ENCODE measurements at places on chromosomes 12 and 14. TPM values are rescaled to one million over a fixed set of nuclear protein-coding genes. Genes with fewer than 3 reads are reported as not detected.

DNA sequence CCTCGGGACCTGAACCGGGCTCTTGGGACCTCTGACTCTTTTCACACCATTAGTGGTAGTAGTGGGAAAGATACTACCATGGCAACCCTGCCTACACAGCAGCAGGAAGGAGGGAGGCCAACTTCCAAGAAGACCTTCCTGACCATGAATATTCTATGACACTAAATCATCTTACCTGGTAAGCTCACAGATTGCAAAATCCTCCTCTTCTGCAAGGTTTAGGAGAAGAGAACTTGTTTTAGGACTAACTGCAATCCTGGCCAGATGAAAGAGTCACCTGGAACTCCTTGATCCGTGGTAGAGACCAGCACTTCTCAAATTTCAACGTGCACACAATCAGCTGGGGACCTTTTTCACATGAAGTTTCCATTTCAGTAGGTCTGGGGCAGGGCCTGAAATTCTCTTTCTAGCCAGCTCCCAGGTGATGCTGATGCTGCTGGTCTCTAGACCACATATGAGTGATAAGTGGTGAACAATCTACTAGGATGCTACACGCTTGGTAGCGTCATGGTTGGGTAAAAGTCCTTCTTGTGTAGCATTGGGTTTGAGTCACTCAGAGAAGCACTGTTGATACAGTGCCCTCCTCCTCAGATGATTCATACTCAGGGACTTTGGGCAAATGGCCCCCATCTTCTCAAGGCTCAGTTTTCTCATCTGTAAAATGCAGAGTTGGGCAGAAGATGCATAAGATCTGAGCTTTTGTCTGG lies 35.6 kb upstream of the FICD start:
- no peak for DNase-seq
- no peaks in the 10 kb centered on the region for H3K4me1 ChIP-seq
- no peaks in the 10 kb centered on the region for H3K36me3 ChIP-seq

DNA sequence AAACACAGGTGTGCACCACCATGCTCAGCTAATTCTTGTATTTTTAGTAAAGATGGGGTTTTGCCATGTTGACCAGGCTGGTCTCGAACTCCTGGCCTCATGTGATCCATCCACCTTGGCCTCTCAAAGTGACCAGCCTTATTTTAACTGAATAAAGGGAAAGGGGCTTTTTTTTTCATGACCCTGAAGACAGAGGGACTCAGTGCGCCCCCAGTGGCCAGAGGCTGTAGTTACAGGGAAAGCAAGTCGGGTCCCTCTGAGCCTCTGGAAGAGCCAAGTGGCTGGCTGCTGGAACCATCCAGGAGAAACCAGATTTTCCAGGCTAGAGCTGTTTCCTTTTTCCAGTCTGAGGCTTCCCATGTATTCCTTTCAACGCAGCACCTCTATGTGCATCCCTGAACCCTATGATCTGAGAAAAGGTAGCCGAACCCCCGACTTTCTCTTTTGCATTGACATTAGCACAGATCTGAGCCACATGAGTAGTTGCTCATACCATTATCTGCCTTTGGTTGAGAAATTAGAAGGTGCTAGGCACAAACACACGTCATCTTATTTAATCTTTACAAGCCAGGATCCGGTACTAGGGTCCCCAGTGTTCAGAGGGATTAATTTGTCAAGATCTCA lies 342.7 kb downstream of the CACNA1C start:
- H3K27me3 ChIP-seq: peaks cover 20% of the 10 kb centered on the region
- DNase-seq: no peak
- H3K4me1 ChIP-seq: no peaks in the 10 kb centered on the region
- H3K36me3 ChIP-seq: no peaks in the 10 kb centered on the region
- H3K27ac ChIP-seq: no peak overlapping the region

GRCh38 chr12:67486671-67487070 lies 161.9 kb upstream of the DYRK2 start:
- H3K27me3 ChIP-seq: peaks cover 7% of the 10 kb centered on the region
- H3K27ac ChIP-seq: no peak overlapping the region
- peaks cover 10% of the 10 kb centered on the region for H3K36me3 ChIP-seq
- no peak for DNase-seq
- H3K4me1 ChIP-seq: peaks cover 32% of the 10 kb centered on the region

- peaks cover 39% of the 10 kb centered on the region for H3K4me1 ChIP-seq
- H3K27me3 ChIP-seq: no peaks in the 10 kb centered on the region
- no peak overlapping the region for H3K4me3 ChIP-seq
- peaks cover 23% of the 10 kb centered on the region for H3K36me3 ChIP-seq
Observed at GRCh38 chr12:47087088-47087688, 7.4 kb upstream of the AMIGO2 start.

DNA sequence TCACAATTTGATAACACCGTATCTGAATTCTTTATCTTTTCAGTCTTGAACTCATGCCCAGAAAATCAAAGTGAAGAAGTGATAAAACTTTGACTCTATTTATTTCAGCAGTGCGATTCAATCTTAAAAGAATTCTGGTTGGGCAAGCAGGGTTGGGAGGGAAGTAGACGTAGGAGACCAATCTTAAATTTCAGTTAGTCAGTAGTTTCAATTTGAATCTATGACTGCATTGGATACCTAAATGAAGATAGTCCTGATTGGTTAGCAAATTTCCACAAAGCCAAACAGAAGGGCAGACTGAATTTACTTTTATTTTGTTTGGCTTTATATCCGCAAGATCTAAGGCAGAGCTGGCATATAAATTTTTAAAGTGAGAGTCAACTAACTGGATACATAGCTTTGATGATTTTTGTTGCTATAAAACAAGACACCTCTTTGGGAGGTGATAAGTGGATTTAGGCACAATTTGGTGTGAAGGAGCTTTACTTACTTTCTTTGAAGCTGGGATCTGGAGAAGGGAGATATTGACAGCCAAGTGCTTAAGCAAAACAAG lies 2.6 kb downstream of the ACSS3 start:
- H3K27me3 ChIP-seq: peaks cover 11% of the 10 kb centered on the region
- no peak overlapping the region for H3K27ac ChIP-seq

REM2 gene
- 0.39 TPM for total RNA-seq

GRCh38 chr12:130916241-130916911 lies 37.3 kb upstream of the ADGRD1 start:
- H3K27ac ChIP-seq: no peak overlapping the region
- H3K4me1 ChIP-seq: no peaks in the 10 kb centered on the region
- no peak overlapping the region for H3K4me3 ChIP-seq

GRCh38 chr12:22593864-22594263 lies 31.1 kb upstream of the ETNK1 start:
- no peak overlapping the region for H3K4me3 ChIP-seq
- no peak for DNase-seq
- H3K36me3 ChIP-seq: no peaks in the 10 kb centered on the region
- H3K27me3 ChIP-seq: peaks cover under 1% of the 10 kb centered on the region
- H3K27ac ChIP-seq: no peak overlapping the region

NANOG gene
- total RNA-seq: not detected

DNA sequence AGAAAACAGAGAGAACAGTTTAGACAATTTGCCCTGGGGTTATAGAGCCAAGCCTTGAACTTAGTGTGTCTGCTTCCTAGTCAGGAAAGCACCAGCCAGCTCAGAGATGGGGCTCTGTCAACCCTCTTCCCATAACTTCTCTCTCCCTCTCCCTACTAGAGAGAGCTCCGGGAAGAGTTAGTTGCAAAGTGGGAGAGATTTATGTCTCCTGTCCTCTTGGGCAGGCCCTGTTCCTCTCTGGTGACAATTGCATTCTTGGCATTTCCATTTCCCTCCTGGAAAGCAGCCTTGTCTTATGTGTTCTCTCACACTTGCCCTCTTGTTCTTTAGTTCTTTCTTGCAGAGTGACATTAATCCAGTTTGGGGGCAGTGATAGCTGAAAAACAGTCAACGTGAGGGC lies 42.1 kb upstream of the TUNAR start:
- no peak overlapping the region for H3K4me3 ChIP-seq
- DNase-seq: no peak
- peaks cover 4% of the 10 kb centered on the region for H3K27me3 ChIP-seq
- no peak overlapping the region for H3K27ac ChIP-seq
- H3K36me3 ChIP-seq: no peaks in the 10 kb centered on the region

MED6 gene
- total RNA-seq: 59.3 TPM

- H3K27me3 ChIP-seq: no peaks in the 10 kb centered on the region
- H3K27ac ChIP-seq: no peak overlapping the region
- H3K36me3 ChIP-seq: no peaks in the 10 kb centered on the region
- no peak for DNase-seq
Observed at GRCh38 chr12:128637642-128638606, 185.8 kb downstream of the SLC15A4 start.

PPFIA2 gene
- total RNA-seq: not detected

DNA sequence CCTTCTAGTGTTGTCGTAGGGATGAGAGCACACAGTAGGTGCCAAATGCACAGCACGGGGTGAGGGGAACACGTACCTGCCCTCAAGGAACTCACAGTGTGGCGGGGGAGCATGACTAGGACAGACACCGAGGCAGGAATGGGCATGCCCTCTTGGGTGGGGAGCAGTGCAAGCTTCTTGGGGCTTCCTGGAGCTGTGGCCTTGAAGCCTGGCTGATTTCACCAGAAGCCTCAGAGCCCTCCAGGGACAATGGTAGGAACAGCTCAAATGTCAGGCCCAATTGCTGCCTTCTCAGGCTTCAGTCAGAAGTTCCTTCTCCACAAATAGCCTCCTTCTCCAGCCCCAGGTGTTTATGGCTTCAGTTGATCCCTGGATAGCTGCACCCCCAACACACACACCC lies 43.4 kb downstream of the TEAD4 start:
- no peak for DNase-seq
- no peak overlapping the region for H3K4me3 ChIP-seq
- H3K27ac ChIP-seq: no peak overlapping the region
- no peaks in the 10 kb centered on the region for H3K27me3 ChIP-seq
- no peaks in the 10 kb centered on the region for H3K4me1 ChIP-seq

GRCh38 chr12:89347325-89347829 lies 4.9 kb downstream of the DUSP6 start:
- peaks cover 56% of the 10 kb centered on the region for H3K36me3 ChIP-seq
- no peaks in the 10 kb centered on the region for H3K27me3 ChIP-seq
- H3K27ac ChIP-seq: peak overlapping the region; percentile 88
- DNase-seq: no peak
- peak overlapping the region; percentile 80 for H3K4me3 ChIP-seq

- no peak overlapping the region for H3K27ac ChIP-seq
- H3K4me3 ChIP-seq: peak overlapping the region; percentile 96
- H3K27me3 ChIP-seq: peaks cover 20% of the 10 kb centered on the region
- peaks cover 28% of the 10 kb centered on the region for H3K4me1 ChIP-seq
- H3K36me3 ChIP-seq: no peaks in the 10 kb centered on the region
- no peak for DNase-seq
Observed at GRCh38 chr12:49827401-49828099, 663 bp downstream of the NCKAP5L start.

GRCh38 chr12:65306366-65307168 lies 28.1 kb downstream of the MSRB3 start:
- H3K4me3 ChIP-seq: no peak overlapping the region
- H3K27ac ChIP-seq: no peak overlapping the region
- peaks cover 8% of the 10 kb centered on the region for H3K27me3 ChIP-seq
- DNase-seq: no peak
- H3K4me1 ChIP-seq: no peaks in the 10 kb centered on the region

SLC6A13 gene
- total RNA-seq: 0.27 TPM

DNA sequence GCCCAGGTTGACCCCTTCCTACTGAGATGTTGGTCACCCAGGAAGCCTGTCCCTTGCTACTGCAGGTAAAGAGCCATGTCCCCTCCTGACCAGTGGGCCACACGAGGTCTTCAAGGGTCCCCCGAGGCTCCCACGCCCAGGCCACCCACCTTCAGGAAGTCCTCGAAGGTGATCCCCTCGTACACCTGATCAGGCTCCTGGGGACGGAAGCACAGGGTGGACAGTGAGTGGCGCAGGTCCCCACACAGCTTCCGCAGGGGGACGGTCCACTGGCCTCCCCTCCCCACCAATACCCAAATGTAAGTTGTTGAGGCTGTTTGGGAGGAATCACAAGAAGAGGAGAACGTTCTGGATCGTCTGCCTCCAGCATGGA lies 57.4 kb downstream of the TESC start:
- no peak overlapping the region for H3K27ac ChIP-seq
- DNase-seq: no peak
- no peaks in the 10 kb centered on the region for H3K4me1 ChIP-seq
- H3K4me3 ChIP-seq: no peak overlapping the region

LBHD2 gene
- total RNA-seq: not detected

- DNase-seq: no peak
- H3K27ac ChIP-seq: no peak overlapping the region
- H3K4me1 ChIP-seq: no peaks in the 10 kb centered on the region
- H3K4me3 ChIP-seq: no peak overlapping the region
Observed at GRCh38 chr14:38964630-38965029, 138.4 kb downstream of the SEC23A start.

- no peaks in the 10 kb centered on the region for H3K27me3 ChIP-seq
- no peaks in the 10 kb centered on the region for H3K36me3 ChIP-seq
- DNase-seq: no peak
- no peak overlapping the region for H3K27ac ChIP-seq
Observed at GRCh38 chr12:16658699-16659098, 52.7 kb upstream of the LMO3 start.

FAM216A gene
- 40.8 TPM for total RNA-seq

SOS2 gene
- 19.9 TPM for total RNA-seq

DNA sequence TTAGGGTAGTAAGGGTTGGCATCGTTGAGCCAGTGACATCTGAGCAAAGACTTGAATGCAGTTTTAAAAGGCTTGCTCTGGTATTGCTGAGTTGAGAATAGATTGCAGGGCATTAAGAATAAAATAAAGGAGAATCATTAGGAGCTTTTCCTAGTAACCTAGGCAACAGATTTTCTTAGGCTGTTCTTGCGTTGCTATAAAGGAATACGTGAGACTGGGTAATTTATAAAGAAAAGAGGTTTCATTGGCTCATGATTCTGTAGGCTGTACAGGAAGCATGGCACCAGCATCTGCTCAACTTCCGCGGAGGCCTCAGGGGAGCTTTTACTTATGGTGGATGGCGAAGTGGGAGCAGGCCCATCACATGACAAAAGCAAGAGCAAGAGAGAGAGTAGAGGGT lies 97.4 kb downstream of the RAD51B start:
- no peak overlapping the region for H3K27ac ChIP-seq
- no peaks in the 10 kb centered on the region for H3K27me3 ChIP-seq
- no peaks in the 10 kb centered on the region for H3K36me3 ChIP-seq
- H3K4me1 ChIP-seq: no peaks in the 10 kb centered on the region
- no peak overlapping the region for H3K4me3 ChIP-seq

CMTM5 gene
- not detected for total RNA-seq

LRP1-AS gene
- total RNA-seq: not detected

- peaks cover 2% of the 10 kb centered on the region for H3K36me3 ChIP-seq
- no peak overlapping the region for H3K27ac ChIP-seq
Observed at GRCh38 chr14:75298187-75298965, 19.7 kb downstream of the FOS start.

FAR2 gene
- total RNA-seq: 5.4 TPM

- H3K4me1 ChIP-seq: no peaks in the 10 kb centered on the region
- H3K27ac ChIP-seq: no peak overlapping the region
- no peak for DNase-seq
- no peak overlapping the region for H3K4me3 ChIP-seq
Observed at GRCh38 chr14:77838831-77839511, 39.1 kb downstream of the ADCK1 start.

- DNase-seq: no peak
- peaks cover 8% of the 10 kb centered on the region for H3K36me3 ChIP-seq
- H3K4me1 ChIP-seq: peaks cover 16% of the 10 kb centered on the region
- H3K4me3 ChIP-seq: no peak overlapping the region
Observed at GRCh38 chr12:122366685-122367475, 55.6 kb downstream of the CLIP1 start.

Data from activated T-helper 1 cell treated with anti-CD3 and anti-CD28 coated beads, Interleukin-12 subunit alpha, Interleukin-12 subunit beta, Interleukin-2, Interleukin-4 antibody, amounts not matched to agents 30 ng/mL and 10 ng/mL and 1 ng/mL, durations not matched to agents 14 hours and 24 hours and 36 hours (primary cell).